ENCODE measurements at places on chromosomes 6 and 20.

GRCh38 chr6:140774080-140774505 lies 1358.6 kb upstream of the GJE1 start:
- DNase-seq = peak; percentile 13

DNA sequence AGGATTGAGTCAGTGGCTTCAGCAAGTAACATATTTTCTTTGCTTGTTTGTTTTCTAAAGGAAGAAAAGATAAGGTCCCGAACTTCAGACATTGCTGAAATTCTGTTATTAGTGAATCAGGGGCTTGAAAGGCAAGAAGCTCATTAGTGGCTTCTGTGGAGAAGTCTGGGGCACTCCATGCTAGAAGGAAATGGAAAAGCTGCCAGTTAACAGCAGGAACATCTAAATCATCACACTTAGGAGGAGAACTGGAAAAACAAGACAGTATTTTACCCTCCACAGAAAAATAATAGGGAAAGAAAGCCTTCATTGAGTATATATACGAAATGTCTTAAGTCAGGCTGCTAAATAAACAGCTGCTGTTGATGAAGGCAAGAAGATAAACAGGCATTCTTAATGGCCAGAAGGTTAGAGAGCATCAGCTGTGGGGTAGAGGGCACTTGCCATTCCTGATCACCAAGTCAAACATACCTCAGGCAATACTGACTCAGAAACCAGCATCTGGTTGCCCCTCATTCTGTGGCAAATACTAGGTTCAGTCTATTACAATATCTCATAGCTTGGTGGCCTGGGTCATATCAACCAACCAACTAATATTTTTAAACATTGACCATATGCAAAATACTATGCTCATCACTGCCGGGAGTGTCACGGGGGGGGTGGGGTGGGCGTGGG lies 143.2 kb upstream of the TENT5A start:
- DNase-seq = no peak

DNA sequence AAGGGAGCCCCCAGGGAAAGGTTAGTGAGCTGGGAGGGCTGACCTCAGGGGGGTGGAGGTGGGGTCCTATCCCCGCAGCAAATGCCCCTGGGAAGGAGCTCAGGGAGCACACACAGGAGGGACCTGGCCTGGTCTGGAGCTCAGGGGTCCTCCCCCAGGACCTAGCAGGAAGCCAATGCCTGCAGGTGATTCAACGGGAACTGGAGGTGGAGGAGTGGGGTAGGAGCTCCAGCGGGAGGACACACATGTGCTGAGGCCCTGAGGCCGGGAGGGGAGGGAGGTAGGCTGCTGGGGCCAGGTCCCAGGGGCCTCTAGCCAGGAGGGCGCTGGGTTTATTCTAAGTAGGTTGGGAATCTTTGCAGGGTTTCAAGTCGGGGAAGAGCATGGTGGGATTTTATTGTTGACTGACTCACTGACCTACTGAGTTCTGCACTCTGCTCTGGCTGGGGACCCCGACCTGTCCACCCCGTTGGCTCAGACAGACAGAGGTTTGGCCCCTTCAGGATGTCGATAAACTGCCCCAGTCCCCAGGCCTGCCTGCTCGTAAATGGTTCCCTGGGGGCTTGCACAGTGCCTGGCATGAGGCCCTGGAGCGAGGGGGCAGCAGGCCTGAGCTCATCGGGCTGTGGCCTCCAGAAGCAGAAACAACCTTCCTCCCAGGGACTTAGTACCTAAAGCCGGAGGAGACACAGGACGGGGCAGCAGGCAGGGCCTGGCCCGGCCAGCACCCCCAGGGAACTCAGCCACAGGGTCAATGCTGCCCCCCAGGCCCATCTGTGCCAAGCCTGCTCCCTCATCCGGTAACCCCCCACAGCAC lies 62.3 kb downstream of the RIPOR3 start:
- DNase-seq = no peak

- DNase-seq = no peak
These were observed 130.3 kb upstream of the PMEPA1 start for GRCh38 chr20:57840066-57840465.

GRCh38 chr20:62590309-62591121 lies 51.8 kb upstream of the SLCO4A1 start:
- no peak for DNase-seq
